ENCODE measurements at places on chromosomes 6 and 20.

DNA sequence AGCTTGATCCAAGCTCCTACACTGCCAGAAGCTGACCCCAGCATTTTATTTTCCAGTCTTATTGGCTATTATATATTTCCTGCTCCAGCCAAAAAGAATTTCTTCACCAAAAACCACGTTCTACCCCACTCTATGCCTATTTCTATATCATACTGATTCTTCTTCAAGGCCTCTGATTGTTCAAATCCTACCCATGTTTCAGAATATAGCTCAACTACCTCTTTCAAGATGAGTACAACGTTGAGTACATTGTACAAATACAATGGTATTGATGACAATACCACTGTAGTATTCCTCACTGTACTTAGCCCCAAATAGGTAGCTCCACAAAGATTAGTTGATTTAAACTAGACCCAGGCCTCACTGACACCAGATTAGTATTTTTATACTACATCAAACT, 31.0 kb downstream of the ASCC3 start:
- no peak for DNase-seq

GRCh38 chr20:31425797-31426196, 14.6 kb upstream of the DEFB123 start:
- no peak for DNase-seq

GRCh38 chr6:82843291-82843885, 222.3 kb downstream of the UBE3D start:
- DNase-seq, result no peak

DNA sequence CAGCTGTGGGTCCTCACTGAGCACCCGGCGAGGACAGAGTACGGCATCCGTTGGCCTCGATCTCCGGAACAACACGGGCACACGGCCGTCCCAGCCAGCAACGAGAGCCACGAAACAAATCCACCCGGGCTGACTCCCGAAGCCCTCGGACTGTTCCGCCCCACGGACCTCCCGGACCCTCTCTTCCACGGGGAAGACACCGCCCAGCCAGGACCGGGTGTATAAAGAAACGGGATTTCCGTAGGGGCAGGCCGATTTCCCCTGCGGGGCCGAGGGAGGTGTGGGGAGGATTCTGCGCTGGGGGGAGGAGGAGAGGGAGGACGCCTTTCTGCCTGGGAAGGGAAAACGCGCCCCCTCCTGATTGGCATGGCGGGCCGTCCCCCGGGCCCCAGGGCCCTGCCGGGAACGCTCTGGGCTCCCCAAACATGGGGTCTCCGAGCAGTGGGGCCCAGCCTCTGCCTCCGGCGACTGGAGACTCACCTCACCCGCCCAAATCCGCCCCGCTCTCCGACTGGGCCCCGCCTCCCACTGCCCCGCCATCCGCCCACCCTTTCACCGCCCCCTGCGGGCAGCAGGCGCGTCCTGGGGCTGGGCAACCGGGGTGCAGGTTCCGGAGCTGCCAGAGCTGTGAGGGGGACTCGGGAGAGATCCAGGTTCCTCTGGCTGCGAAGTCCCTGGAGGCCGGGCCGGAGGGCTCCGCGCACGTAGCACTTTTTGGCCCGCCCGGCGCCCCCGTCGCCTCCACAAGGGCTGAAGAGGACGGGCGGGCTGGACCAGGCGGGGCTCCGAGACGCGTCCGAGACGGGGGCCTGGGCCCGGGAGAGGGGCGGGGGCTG, 679 bp upstream of the PPDPF start:
- peak; percentile 51 for DNase-seq

DNA sequence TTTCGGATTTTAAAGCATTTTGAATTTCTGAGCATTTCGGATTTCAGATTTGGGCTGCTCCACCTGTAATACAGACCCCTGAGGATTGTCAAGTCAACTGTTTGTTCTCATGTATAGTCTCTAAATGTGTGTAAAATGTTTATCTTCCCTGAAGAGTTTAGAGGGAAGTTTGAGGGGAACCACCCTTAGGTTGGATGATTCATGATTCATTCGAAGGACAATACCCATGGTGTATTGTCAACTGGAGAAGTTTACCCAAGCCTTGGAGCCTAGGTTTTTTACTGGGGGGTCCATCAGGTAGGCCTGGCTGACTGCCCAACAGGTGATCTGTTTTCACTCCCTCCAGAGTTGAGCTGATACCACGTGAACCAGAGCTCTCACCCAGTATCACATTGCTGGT, 18.9 kb downstream of the GSTA4 start:
- no peak for DNase-seq

DNA sequence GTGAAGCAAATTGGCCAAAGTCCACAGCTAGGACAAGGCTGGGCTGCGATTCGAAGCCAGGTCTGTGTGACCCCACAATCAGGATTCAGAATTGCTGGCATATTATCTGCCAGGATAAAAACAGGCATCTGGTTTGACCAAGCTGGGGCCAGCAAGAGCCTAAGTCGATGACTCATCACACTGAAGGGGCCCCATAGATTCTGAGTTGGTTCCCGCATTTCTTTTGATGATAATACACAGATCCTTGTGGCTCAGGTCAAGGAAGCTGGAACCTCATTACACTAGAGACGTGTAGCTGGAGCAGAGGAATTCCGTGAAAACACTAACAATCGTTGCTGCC, 6.5 kb downstream of the KCNB1 start:
- no peak for DNase-seq

DNA sequence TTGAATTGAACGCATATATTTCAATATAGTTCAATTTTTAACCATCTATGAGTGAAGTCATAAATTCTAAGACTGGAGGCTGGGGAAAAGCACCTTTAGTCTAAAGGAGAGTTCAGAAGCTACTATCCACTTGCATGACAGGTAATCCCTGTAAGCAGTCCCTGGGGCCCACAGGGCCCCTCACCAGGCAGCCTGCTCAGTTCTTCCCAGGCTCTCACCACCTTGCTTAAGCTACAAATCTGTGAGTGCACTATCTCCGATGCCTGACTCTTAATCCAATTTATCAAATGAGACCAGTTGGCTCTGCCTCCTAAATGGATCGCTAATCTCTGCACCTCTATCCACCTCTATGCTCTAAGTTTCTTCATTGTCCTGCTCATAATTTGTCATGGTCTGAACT, 413.8 kb downstream of the PTPRT start:
- no peak for DNase-seq

DNA sequence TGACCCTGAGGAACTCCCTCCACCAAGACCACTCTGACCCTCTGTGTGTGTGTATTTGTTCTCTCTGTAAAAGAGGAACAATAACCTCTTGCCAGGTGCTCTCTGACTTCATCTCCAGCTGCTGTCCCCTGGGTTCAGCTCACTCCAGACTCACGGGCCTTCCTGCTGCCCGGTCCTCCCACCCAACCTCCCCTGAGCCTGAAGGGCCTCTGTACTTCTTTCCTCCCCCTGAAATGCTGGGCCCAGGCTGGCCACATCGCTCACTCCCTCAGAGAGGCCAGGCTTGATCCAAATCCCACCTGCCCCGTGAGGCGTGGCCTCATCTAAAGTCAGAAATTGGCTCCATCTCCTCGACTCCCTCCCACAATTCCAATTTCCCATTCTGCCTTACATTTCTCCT, 202.4 kb downstream of the PRKN start:
- no peak for DNase-seq

DNA sequence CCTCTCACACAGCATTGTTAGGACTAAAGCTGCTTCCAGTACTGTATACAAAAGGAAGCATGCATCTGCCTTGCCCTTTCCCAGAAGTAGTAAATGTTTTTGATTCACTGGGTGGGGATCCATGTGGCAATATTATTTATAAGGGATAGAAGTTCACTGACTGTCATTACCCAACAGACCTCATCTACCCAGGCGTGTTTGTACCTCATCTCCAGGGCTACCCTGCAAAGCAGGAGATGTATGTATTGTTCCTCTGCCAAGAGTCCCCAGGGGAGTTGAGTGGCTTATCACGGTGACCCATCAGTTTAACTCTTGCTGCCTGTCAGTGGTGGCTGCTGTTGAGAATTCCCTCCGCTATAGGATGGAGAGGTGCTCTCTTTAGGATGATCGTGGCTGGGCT, 42.5 kb downstream of the SLC24A3 start:
- no peak for DNase-seq

DNA sequence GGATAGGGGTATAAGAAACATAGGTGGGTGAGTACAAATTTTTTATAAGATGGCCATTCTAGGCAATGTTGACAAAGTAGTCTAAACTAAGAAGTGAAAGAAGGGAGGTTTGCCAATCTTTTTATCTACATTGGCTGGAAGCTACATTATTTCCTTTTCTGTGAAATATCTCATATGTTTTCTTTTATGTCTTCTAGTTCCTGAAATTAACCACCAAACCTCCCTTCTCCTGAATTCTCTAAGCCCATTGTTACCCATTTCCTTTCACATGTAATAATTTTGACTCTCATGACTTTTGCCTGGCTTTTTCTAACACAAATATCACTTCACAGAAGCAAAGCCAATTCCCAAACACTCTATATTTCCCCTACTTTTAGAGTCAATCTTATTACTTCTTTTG, 496.2 kb upstream of the JAG1 start:
- DNase-seq, result no peak

DNA sequence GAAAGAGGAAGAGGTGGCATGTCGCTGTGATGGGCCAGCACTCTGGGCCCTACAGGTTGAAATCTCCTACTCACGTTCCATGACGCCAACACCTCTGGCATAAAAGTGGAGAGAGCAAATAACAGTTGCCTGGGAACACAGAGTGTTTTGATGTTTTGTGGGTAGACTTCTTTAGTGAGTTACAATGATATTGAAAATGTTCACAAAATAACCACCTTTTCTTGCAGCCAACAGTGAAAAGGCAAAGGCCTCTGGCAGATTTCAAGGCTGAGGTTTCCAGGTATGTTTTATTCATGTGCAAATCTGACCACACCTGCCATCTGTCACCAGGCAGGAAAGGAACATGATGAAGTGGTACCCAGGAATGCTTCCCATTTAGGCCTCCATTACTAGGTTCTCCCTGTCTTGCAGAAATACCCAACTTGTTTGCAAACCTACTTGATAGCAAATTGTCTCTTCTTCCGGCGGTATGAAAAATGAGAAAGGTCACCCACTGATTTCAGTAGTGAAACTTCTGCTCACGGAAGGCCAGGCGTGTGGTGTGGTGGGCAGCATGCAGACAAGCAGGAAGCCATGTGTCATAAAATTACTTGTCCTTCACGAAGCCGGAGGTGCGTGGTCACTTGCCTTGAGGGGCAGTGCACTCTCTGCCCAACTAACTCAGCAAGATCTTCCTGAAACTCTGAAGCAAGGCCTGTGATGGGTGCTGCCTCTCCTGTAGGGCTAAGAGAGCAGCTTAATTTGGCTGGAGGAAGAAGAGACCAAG, 299.1 kb upstream of the PRDM1 start:
- no peak for DNase-seq

DNA sequence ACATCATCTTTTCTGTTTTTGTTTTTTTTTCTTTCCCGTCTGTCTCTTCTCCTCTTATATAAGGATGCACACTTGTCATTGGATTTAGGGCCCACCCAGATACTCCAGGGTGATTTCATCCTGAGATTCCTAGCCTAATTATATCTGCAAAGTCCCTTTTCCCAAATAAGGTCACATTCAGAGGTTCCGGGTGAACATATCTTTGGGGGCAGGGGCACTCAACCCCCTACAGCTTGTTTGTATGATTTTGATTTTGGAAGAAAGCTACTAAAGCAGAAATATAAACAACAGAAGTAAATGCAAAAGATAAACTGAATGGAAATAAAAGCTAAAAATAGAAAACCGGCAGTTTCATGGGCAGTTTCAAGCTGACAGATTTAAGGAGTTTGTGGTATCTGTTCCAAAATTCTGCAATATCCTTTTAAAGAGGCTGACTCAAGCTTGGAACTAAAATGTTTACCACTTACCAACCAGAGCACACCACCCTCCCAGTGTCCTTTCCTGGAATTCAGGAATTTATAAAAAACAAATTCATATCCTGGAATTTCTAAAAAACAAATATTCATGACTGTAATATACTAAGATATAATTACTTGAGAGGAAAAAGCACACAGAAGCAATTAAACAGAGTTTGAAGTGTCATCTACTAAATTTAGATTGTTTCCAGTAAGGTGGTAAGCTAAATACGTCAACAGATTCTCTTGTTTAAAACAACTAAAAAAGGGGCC, 100.0 kb upstream of the CARMIL1 start:
- no peak for DNase-seq

DNA sequence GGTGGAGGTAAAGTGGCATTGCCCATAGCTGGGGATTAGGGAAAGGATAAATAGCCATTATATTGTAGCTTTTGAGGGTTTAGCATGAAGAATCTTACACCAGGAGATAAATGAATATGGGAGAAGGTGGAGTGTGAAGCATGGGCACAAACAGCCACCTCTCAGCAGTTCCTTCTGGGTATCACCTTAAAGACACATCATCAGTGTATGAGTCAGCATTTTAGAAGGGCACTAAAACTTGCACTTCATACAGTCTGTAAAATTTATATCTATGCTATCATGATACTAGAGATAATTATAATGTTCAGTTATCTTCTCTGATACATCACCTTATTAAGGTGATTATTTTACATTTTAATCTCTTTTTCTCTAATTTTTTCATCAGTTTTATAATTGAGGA, 25.3 kb downstream of the SLC35A1 start:
- no peak for DNase-seq

DNA sequence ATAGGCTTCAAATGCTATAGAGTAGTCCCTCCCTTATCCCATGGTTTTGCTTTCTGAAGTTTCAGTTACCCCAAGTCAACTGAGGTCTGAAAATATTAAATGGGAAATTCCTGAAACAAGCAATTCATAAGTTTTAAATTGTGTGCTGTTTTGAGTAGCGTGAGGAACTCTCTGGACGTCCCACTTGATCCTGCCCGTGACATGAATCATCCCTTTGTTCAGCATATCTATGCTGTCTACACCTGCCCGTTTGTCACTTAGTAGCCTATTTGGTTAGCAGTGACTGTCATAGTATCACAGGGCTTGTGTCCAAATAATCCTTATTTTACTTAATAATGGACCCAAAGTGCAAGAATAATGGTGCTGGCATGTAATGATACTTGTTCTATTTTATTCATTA, 5.0 kb downstream of the PCMT1 start:
- DNase-seq, result no peak

GRCh38 chr6:159043251-159043650, 1.5 kb downstream of the TAGAP start:
- DNase-seq, result no peak

GRCh38 chr20:44701118-44701857, 13.9 kb upstream of the CCN5 start:
- DNase-seq, result no peak

- no peak for DNase-seq
Measured at GRCh38 chr6:129059650-129060049, 176.7 kb downstream of the LAMA2 start.

GRCh38 chr6:88135578-88136114, 30.5 kb downstream of the CNR1 start:
- no peak for DNase-seq

DNA sequence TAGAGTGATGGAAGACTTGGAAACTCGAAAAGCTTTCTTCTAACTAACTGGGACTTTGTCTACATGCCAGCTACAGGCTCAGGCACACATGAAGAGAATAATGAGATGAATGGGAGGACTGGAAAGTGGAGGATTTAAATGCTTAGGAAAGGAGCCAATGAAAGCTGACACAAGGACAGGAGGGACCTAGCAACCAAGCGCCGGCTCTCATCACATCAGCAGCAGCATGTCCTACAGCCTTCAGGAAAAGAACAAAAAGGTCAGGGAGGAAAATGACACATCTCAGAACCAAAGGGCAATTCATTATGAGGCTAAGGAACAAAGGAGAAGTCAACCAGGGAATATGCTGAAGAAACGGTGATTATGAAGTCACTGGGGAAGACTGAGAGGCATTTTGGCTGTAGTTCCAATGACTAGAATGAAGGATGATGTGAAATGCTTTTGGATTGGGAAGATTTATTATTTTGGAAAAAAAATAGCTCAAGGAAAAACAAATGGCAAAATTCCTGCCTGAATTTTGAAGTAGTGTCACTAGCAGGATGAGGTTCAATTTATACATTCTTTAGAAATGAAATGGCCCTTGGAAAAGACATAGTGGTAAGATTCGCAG, 5.7 kb downstream of the BACH2 start:
- no peak for DNase-seq

Measured in stimulated activated CD8-positive, alpha-beta memory T cell treated with anti-CD3 and anti-CD28 coated beads, Interleukin-2, amount 100 ng/mL, for 48 hours (primary cell).